Effector memory CD4-positive, alpha-beta T cell (primary cell): ENCODE measurements at places on chromosomes 3 and 15.

DNA sequence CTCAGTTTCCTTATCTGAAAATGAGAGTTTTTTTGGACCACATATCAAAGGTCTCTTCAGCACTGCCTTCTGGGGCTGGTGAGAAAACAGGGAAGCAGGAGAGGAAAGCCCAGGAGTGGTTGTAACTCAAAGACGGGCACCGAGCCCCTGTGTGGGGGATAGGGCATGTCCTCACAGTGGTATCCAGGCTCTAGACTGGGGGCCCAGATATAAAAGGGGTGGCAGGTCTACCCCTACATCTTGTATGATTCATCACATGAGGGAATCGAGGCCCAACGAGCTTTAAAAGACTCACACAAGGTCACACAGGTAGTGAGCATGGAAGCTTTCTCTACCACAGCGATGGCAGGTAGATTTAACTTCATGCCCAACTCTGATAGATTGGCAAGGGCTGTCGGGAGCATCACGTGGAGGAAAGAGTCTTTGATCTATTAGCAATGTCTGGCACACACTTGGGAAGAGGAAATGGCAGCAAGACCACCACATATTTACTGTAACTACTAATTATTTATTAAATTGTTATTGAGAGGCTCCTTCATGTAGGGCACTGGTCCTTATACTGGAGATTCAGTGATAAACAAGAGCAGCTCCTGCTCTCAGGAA, 4.1 kb upstream of the EPHB3 start:
- DNase-seq, result no peak

- no peak for DNase-seq
Measured at GRCh38 chr3:53044371-53044710, 1.5 kb downstream of the SFMBT1 start.

DNA sequence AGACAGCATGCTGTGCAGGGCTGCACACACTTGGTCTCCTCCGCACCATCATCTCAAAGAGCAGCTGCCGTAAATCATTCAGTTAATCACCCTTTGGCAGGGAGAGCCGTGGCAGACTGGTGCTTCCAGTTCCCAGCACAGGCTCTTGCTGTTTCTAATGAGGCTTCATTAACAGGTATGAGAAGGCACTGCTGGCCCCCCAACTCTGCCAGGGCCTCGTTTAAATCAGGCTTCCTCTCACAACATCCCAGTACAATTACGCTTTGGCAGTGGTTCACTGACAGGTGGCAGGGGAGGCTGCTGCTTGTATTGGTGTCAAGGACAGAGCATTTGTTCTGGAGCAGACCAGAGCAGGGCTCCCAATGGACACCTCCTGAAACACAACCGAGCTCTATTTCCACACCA, 77.1 kb downstream of the BFSP2 start:
- DNase-seq, result no peak

DNA sequence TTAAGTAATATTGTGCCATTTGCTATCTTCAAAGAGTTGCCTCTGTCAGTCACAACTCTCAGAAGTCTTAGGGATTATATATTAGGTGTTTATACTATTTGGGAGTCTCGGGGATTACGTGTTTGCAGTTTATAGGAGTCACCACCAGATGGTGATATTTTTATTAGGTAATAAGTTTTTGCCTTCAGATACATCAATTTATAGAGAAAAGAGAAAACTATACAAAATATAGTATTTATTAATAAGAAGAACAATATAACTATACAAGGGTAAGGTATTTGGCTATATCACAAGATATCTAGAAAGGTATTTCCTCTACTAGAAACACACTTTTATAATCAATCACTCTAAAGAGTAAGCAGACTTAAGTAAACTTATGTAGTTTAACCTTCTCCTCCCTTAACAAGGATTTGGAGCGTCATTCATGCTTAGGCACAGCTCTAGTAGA, 10.7 kb upstream of the DHX36 start:
- no peak for DNase-seq

DNA sequence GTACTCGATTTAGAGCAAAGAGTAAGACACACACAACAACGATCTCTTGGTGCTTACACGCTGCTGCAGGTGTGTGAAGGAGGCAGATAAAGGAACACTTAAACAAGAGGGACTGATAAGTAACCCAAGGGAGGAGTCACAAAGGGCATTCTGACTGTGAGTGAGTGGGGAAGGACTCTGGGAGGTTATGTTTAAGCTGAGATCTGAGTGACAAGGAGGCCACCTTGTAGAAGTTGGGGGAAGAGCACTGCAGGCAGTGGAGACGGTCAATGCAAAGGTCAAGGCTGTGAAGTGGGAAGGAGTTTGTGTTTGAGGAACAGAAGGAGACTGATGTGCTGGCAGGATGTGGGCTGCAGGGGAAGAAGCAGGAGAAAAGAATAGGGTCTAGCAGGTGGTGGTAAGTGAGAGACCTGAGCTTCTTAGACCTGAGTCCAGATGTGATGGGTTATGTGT, 63.1 kb downstream of the LPP start:
- DNase-seq, result no peak

DNA sequence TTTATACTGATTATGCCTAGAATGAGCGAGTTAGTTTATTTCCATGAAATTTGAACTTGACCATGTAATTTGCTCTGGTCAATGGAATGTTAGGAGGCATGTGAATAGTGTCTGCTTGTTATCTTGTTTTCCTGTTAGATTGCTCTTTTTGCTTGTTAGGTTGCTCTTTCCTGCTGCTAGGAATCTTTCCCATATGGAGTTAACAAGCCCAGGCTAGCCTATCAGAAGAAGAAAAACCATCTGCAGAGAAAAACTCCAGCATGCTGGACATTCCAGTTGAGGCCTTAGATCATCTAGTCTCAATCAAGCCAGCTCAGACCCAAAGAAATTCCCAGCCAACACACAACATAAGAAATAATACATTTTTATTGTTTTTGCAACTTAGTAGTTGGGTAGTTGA, 470.2 kb upstream of the AGTR1 start:
- DNase-seq, result no peak

- DNase-seq, result no peak
Measured at GRCh38 chr15:78358102-78358870, 18.1 kb downstream of the CRABP1 start.

DNA sequence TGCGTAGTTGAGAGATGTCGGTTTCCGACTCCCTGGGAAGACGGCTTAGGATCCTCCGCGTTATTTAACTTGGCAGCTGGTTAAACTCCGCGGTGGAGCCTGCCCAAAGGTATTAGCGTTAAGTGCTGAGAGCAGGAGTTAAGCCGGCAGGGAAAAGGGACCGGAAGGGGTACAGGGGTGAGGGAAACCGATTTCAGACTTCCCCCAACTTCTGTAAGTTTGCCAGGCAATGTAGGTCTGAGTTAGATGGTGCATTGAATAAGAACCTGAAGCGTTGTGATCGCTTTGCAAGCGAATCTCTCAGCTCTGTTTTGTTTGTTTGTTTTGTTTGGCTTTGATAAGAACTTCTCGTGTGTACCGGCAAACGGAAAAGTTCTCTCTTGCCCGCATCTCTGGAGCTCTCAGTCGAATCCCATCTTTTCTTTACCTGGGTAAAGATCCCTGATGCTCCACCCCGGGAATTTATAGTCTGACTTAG, 6.0 kb upstream of the FEZF2 start:
- DNase-seq, result no peak

DNA sequence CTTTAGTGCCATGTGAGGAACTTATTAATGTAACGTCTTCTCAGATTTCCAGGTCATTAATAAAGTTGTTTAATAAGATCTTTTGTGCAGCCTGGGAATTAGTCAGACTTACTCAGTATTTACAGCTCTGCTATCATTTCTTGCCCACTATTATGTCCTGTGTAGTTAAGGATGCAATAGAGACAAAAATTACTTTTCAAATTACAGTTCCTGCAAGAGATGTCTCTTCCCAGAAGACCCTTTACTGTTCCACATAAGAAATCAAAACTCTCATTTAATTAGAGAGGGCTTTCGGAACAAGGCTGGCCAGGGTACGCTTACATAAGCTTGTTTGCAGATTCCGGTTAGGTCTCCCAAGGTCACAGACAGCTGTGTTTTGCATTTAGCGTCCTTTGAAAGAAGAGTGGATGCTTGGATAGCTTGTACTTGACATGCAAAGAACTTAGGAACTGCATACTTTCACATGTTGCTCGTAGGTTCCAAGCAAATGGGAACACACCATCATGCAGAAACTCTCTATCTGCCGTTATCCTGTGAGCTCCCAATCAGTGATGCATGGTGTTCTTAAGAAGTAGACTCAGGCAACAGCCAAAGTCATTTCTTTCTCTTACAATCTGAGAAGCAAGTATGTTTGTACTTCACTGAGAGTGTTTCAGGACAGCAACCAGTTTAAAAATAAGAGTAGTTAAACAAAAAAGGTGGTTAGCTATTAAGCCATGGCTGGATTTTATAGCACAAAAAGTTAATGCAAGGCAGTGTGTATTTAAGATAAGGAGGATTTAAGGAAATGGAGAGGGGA, 37.4 kb downstream of the FILIP1L start:
- no peak for DNase-seq

GRCh38 chr15:63210151-63211091, 21.0 kb downstream of the RAB8B start:
- no peak for DNase-seq

DNA sequence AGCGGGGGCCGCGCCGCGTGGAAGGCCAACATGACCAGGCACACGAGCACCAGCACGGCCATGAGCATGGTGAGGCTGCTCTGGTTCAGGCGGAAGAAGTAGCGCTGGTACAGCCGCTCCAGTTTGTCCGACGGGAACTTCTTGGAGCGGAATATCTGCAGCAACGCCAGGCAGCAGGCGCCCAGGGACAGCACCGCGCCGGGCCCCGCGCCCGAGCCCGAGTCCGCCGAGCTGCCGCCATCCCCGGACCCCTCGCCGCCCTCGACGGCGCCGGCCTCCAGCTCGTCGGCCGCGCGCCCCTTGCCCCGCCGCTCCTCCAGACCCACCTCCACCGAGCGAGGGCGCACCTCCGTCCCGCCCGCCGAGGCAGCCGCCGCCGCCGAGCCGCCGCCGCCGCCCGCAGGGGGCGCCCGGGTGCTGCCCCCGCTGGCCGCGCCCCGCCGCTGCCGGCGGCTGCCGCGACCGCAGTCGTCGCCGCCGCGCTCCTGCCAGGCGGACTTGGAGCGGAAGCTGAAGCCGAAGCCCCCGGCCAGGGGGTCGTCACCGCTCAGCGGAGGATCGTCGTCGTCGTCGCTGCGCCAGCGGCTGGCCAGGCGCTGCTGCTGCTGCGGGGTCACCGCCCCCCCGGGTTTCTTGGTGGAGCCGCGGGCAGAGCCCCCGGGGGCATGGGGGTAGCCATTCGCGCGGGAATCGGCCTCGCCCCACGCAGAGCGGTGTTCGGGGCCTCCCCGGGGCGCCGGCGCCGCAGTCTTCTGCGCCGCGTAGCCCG, 957 bp downstream of the ADCY5 start:
- no peak for DNase-seq

GRCh38 chr15:51088585-51088984, 6.1 kb downstream of the TNFAIP8L3 start:
- DNase-seq, result no peak

DNA sequence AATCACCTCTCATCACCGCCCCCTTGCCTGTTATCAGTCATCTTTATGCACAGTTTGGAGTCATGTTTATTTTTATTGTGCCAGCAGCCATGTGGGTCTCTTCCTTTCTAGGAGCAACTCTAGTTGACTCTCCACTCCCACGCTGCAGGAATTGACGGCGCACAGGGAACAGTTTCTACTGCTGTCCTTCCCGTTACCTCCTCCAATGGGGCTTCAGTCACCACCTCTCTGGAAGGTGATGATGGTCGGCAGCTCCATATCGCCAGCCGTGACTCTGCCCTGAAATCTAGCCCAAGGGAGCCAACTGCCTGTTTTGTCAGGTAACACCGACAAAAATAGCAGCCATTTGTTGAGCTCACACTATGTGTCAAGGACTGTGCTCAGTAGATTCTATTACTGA, 35.6 kb upstream of the FAM107A start:
- DNase-seq, result no peak

DNA sequence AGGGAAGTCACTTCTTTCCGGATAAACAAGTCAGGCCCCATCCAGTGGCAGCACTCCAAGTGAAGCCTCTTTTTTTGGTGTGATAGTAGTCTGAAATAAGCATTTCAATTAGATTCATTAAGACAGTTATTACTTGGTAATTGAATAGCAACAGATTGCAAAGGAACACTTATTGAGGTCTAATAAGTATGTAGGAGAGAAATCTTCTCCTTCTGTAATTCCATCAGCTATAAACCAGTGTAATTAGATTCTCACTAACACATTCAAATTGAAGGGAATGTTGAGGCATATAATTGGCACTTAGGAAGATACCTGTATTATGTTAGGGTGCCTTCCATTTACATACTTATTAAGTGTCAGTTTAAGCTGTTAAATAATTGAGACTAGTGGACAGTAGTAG, 73.9 kb downstream of the SEMA6D start:
- DNase-seq, result no peak

DNA sequence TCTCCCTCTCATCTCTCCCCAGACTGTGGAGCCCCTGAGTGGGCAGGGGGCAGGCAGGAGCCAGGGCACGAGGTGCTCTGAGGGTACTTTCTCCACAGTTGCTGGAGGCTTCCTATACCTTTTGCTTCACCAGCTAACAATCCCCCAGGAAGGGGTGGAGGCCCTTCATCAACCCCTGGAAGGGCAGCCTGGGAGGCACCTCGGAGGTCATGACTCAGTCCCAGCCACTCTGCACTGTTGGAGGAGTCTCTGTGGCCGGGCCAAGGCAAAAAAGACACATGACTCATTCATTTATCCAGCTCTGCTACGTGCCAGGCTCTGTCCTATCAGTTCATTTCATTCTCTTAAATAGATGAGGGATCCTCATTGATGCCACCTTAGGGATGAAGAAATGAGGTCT, 15.6 kb upstream of the KY start:
- DNase-seq, result no peak

DNA sequence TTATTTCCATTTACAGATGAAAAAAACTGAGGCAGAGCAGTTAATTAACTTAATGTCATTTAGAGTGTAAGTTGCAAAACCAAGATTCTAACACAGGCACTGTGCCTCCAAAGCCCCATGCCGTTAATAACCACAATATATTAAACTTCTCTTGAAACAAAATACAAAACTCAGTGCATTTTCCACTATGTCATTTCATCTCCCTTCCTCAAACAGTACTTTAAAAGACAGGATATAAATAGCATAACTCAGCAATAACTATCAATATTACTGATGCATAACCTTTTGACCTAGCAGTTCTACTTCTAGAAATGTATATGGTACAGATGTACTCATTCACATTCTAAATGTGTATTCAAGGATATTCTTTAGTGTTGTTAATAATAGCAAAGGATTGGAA, 5.1 kb upstream of the TASOR start:
- no peak for DNase-seq

DNA sequence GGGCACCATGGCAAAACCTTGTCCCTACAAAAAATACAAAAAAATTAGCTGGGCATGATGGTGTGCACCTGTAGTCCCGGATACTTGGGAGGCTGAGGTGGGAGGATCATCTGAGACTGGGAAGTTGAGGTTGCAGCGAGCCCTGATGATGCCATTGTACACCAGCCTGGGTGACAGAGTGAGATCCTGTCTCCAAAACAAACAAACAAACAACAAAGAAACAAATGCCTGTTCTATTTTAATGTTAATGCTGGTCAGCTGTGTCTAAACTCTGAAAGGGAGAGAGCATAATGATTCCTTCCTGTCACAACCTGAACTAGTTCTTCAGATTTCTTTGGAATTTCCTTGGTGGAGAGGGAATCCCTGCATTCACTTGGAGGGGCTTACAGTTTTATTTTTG, 413.0 kb upstream of the TBL1XR1 start:
- DNase-seq, result no peak

GRCh38 chr3:182632077-182632393, 161.3 kb upstream of the ATP11B start:
- DNase-seq, result no peak
